ENCODE measurements at places on chromosomes 5 and 9.

- no peak for DNase-seq
These were observed 17.7 kb downstream of the TXNDC8 start for GRCh38 chr9:110319781-110320492.

DNA sequence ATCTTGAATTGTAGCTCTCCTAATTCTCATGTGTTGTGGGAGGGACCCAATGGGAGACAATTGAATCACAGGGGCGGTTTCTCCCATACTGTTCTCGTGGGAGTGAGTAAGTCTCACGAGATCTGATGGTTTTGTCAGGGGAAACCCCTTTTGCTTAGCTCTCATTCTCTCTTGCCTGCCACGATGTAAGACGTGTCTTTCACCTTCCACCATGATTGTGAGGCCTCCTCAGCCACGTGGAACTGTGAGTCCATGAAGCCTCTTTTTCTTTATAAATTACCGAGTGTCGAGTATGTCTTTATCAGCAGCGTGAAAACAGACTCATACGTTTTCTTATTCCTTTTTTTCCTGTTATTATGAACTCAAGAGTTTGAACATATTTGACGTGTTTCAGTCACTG is 39.1 kb downstream of the RETREG1 start:
- DNase-seq: no peak

DNA sequence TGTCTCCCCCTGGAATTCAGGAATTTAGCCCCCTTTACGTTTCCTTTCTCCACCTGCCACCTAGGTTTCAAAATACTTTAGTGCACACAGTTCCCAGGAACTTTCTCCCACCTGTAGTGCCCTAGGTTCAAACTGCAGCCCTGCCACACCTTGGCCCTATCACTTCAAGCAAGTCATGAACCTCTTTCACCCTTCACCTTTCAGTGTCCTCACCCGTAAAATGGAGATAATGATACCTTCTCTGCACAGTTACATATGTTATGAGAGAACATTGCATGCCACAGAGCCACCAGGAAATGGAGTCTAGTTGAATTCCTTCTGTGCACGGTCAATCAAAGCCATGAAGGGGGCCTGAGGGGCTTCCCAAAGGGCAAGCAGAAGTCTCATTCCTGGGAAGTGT is 9.8 kb upstream of the EEIG1 start:
- DNase-seq: no peak

GRCh38 chr9:89488131-89488530 is 9.8 kb downstream of the SEMA4D start:
- no peak for DNase-seq

DNA sequence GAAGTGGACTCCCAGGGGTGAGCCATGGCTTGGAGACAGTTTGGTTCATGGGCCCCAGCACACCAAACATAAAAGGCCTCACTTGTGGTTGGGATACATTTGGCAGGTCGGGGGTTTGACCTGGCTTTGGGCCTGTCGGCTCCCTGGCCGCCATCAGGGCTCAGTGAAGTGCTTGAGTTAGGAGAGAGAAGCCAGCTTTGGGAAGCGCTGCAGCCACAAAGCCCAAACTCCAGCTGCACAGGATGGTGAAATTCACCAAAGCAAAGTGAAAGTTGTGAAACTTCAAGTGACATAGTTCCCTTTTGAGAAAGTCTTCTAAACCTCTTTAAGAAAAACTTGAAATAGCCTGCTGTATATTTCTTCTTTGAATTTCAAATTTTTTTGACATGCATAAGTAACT is 27.5 kb downstream of the SLC46A2 start:
- no peak for DNase-seq

GRCh38 chr5:131211669-131212068 is 40.9 kb downstream of the LYRM7 start:
- no peak for DNase-seq

GRCh38 chr5:137071931-137072330 is 427.2 kb downstream of the SPOCK1 start:
- no peak for DNase-seq
